HFFc6 (cell line): ENCODE measurements at places on chromosomes 12 and 14.
A peak's percentile ranks its signal among the peaks of the same experiment; 100 is the strongest.

GRCh38 chr14:93285044-93285443, 47.8 kb downstream of the BTBD7 start:
- no peaks in the 10 kb centered on the region for H3K27me3 ChIP-seq
- DNase-seq = no peak

GRCh38 chr12:109458771-109459208, 18.3 kb downstream of the KCTD10 start:
- DNase-seq = no peak
- H3K27ac ChIP-seq = peak overlapping the region; percentile 99
- H3K4me1 ChIP-seq = peaks cover 91% of the 10 kb centered on the region
- peak overlapping the region; percentile 47 for H3K4me3 ChIP-seq
- H3K36me3 ChIP-seq = peaks cover 67% of the 10 kb centered on the region

GRCh38 chr12:101604132-101604531, 9.4 kb downstream of the MYBPC1 start:
- H3K27me3 ChIP-seq = peaks cover 2% of the 10 kb centered on the region; the same call in 1 of the 2 replicates
- DNase-seq = no peak
- no peak overlapping the region for H3K27ac ChIP-seq
- H3K36me3 ChIP-seq = no peaks in the 10 kb centered on the region

DNA sequence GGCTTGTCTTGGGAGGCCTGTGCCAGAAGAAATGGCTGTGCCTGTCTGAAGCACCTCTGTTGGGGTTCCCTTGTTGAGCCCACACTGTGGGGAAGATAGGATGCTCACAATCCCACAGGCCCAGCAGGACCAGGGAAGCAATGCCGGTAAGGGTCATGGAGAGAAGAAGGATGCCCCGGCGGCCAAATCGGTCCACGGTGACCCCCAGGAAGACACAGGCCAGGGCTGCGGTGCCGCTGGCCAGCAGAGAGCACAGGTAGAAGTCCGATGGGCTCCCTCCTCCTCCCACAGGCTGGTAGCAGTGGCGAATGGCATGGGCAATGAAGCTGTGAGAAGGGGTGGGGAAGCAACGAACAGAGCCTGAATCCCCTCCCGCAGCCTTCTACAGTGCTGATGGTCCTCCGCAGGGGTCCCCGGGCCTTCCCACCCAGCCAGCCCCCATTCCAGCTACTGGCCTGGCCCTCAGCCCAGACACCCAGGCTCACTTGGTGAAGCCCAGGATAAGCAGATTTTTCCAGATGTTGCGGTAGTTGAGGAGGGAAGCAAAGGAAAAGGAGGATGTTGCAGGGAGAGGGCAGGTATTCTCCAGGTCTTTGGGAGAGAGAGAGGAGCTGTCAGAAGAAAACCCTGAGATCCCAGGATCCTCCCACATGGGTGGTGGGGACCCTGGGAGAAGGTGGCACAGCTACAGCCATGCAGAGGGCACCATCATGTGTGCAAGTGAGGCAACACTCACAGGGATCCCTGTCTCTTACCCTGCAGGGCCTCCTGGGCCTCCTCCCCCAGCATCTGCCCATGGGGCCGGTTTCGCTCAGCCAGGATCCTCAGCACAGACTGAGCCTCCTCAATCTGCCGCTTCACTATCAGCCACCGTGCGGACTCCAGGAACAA, 5.0 kb downstream of the SLC22A17 start:
- peaks cover 7% of the 10 kb centered on the region for H3K27me3 ChIP-seq
- peaks cover 8% of the 10 kb centered on the region; the same call in 1 of the 2 replicates for H3K36me3 ChIP-seq
- DNase-seq = no peak
- H3K4me3 ChIP-seq = no peak overlapping the region
- H3K4me1 ChIP-seq = no peaks in the 10 kb centered on the region

GRCh38 chr14:85085981-85086380, 444.0 kb upstream of the FLRT2 start:
- no peaks in the 10 kb centered on the region; the same call in 1 of the 2 replicates for H3K27me3 ChIP-seq
- peaks cover 17% of the 10 kb centered on the region for H3K4me1 ChIP-seq
- DNase-seq = no peak
- no peak overlapping the region for H3K4me3 ChIP-seq
- no peak overlapping the region for H3K27ac ChIP-seq
- no peaks in the 10 kb centered on the region for H3K36me3 ChIP-seq
